NCI-H1092 (cell line): ENCODE measurements at places on chromosomes 11 and 22.

- no peak for DNase-seq
Measured at GRCh38 chr11:128180441-128181087, 406.8 kb downstream of the ETS1 start.

- no peak for DNase-seq
Measured at GRCh38 chr22:19483481-19484244, 3.9 kb downstream of the CDC45 start.

GRCh38 chr11:8732748-8733241, 50.2 kb downstream of the RPL27A start:
- no peak for DNase-seq

- DNase-seq = peak; percentile 50
Measured at GRCh38 chr11:128859563-128860441, 7.3 kb downstream of the KCNJ1 start.

DNA sequence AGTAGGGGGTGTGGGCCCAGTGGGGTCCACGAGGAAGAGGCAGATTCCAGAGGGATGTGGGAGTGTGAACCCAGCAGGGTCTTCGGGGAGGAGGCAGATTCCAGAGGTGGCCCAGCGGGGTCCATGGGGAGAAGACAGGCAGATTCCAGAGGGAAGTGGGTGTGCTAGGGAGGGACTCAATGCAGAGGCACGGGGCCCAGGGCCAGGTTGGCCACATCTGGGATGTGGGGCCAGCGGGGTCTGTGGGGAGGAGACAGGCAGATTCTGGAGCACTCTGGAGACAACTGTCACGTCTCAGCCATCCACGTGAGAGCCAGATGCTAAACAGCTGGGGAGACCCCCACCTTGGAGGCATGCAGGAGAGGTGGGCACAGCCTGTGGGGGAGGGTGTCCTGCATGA, 582.6 kb downstream of the TBC1D22A start:
- no peak for DNase-seq

DNA sequence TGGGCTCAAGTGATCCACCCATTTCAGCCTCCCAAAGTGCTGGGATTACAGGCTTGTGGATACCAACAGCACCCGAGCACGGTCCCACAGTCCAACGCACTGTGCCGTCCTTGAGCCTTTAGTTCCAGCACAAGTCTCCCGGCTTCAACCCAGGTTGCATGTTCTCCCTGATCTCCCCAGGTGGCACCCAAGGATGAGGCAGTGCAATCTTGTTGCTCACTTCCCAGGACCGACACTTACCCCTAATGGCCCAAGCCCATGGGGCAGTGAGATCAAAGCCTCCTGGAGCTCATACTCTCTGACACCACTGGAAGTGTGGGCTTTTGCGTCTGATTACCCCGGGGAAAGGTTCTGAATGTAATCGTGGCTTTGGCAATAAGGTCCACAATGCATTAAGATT, 3.5 kb downstream of the PRAME start:
- DNase-seq = no peak

DNA sequence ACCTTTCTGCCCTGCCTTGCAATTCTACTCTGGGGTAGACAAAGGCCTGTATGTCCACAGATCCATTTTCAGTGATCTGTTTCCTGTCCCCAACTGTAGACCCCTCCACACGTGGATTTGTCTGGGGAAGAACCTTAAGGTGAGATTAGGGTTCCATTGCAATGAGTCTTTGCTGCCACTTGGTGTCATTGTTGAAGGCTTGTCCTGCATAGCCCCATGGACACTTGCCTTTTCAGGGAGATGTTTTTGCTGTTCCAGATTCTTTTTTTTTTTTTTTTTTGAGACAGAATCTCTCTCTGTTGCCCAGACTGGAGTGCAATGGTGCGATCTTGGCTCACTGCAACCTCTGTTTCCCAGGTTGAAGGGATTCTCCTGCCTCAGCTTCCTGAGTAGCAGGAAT, 21.8 kb downstream of the SERPING1 start:
- DNase-seq = no peak

- no peak for DNase-seq
Measured at GRCh38 chr22:28095316-28096095, 176.4 kb upstream of the PITPNB start.

GRCh38 chr11:2582351-2582945, 117.3 kb downstream of the KCNQ1OT1 start:
- DNase-seq = no peak

DNA sequence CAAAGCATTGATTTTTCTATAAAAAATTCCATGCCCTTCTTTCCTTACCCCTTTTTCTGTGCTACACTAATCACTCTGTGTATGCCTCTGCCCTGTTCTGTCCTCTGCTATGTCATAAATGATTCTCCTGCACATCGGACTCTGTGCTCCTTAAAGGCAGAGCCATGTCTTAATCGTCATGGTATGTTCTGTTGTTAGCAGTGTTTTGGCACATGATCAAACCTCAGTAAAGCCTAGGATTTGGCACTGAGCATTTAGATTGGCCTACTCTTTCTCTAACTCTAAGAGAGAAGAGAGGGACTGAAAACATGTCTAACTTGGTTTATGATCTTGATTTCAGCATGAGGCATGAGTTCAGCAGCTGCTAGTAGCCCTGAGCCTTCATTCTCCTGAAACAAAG, 266.9 kb downstream of the AASDHPPT start:
- DNase-seq = no peak

DNA sequence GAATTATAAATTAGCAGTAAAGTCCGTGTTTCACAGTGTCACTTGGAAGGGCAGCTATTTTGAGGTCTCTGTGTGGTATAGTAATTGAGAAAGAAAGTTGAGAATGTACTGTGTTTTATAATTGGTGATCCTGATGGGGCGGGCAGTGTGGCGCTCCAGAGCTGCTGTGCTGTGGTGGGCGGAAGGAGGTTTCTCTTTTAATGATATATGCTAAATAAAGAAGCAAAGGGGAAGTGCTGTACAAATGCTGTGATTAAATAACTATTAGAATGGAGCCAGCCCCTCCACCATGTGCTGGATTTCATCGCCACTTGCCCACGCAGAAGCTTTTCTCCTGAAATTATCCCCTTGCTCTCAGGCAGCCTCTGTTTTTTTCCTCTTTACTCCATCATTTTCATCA, 24.6 kb downstream of the ATXN10 start:
- no peak for DNase-seq

DNA sequence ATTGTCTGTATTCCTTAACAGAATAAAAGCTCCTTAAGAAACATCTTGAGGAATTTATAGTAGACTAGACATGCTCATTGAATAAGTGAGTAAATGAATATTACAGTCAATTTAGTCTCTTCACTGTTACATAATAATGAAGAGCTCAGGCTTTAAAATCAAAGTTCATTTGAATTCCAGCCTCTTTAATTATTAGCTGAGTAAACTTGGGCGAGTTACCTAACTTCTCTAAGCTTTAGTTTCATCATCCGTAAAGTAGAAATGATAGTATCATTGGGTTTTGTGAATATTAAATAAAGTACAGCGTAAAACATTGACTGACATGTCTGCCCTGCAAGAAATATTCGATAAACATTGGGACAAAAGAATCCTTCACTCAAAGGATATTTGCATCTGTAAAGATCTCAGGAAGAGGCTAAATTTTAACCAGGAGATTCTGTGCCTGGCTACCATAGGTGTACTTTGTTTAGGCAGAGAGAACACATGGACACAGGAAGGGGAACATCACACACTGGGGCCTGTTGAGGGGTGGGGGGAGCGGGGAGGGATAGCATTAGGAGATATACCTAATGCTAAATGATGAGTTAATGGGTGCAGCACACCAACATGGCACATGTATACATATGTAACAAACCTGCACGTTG, 15.2 kb upstream of the BBOX1 start:
- no peak for DNase-seq
